OCI-LY7 (cell line): ENCODE measurements at places on chromosomes 4 and X. TPM values are rescaled to one million over a fixed set of nuclear protein-coding genes. Genes with fewer than 3 reads are reported as not detected.
A peak's percentile ranks its signal among the peaks of the same experiment; 100 is the strongest.

LNX1 gene
- total RNA-seq, result not detected in 2 replicates

CC2D2A gene
- total RNA-seq, result not detected in 2 replicates

DOCK11 gene
- 34.7 and 37.1 TPM in 2 replicates for total RNA-seq

SLC26A1 gene
- 0.30 TPM in 1 of 2 replicates, not detected in the other for total RNA-seq

GAGE1 gene
- not detected in 2 replicates for total RNA-seq

RHOXF2 gene
- total RNA-seq, result not detected in 2 replicates

ASB12 gene
- total RNA-seq, result 0.30 and 0.51 TPM in 2 replicates

MGST2 gene
- 4.7 and 7.6 TPM in 2 replicates for total RNA-seq

IL1RAPL1 gene
- not detected in 2 replicates for total RNA-seq

CTAG1A gene
- not detected in 2 replicates for total RNA-seq

DCAF8L2 gene
- total RNA-seq, result not detected in 2 replicates

ABRAXAS1 gene
- 26.5 and 28.4 TPM in 2 replicates for total RNA-seq

MAGEA2 gene
- not detected in 2 replicates for total RNA-seq

MFAP3L gene
- total RNA-seq, result not detected in 2 replicates

MAOB gene
- total RNA-seq, result not detected in 2 replicates

SMPX gene
- total RNA-seq, result not detected in 2 replicates

SH3RF1 gene
- not detected in 2 replicates for total RNA-seq

GUCY1A1 gene
- total RNA-seq, result not detected in 2 replicates

- DNase-seq, result peak; percentile 49
These were observed 17.0 kb downstream of the LAMP2 start for GRCh38 chrX:120452131-120452530.

DNA sequence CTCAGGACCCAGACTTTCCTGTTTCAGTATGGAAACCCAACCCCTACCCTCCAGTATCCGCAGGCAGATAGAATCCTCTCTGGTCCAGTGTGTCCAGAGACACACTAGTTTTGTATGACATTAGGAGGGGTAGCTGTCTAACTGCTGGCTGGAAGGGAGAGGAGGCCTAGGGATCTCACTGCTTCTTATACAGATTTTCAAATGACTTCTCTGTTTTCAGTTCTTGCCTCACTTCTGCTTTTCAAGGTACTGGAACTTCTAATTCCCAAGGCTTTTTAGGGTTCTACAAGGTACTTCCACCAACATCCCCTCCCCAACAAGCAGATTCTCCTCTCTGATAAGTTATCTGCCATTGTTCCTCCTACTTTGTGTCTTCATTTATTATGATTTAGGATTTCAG, 6.1 kb downstream of the SGCB start:
- DNase-seq, result no peak

DNA sequence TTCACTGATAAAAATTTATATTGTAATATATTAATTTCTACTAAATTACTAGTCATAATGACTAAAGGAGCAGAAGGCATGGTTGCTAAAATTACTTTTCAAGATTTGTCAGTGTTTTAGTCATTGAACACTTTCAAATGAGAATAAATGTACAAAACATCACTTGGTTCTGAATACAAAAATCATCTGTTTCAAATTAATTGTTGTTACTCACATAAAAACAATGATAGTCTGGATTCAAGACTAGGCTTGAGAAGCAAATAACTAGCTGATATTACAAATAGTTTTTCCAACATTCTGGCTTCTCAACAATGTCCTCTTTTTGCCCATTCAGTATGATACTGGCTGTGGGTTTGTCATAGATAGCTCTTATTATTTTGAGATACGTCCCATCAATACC, 112.5 kb downstream of the ANAPC10 start:
- DNase-seq, result no peak

GRCh38 chr4:152352622-152353116, 183.2 kb downstream of the FBXW7 start:
- DNase-seq, result peak; percentile 8

GRCh38 chrX:154367474-154368308, 6.7 kb downstream of the FLNA start:
- no peak for DNase-seq

- DNase-seq, result no peak
These were observed at the start of gene CCDC160 for GRCh38 chrX:134236626-134237614. Gene CCDC160 (plus strand): TSS chrX:134237182. CDS start chrX:134244801, 7,619 bp downstream.

- no peak for DNase-seq
These were observed 67.0 kb upstream of the ANXA3 start for GRCh38 chr4:78484574-78484973.

DNA sequence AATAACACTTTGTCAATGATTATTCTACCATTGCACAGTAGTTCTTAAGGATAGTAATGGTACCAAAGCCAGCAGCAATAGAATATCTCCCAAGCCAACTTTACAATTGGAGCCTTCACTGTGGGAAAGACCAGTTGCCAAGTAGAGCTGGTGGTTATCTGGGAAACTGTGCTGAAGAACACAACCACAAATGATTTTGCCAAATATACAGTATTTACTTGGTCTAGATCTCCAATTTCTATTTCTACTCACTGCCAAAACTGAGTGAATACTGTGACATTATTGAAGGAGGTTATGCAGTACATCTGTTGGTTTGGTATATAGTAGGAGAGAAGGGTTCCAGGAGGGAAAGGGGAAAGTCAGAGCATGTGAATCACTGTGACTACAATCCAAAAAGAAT, 3.8 kb downstream of the TET2 start:
- DNase-seq, result no peak

DNA sequence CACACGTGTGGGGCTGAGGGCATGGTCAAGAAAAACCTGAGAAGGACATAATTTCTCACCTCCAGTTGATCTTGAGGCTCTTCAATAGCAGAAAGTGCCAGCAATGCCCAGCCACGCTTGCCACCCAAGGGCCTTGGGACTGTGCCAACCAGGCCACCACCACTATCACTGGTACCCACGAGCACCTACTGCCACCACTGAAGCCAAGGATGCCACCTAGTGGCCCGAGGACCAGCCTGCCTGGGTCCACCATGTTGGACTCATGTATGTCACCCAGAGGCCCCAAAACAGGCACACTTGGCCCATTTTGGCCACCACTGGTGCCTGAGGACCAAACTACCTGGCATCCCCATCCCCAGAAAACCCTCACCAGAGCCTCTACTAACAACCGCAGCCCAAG, 191.8 kb downstream of the ADAM29 start:
- DNase-seq, result peak; percentile 22

DNA sequence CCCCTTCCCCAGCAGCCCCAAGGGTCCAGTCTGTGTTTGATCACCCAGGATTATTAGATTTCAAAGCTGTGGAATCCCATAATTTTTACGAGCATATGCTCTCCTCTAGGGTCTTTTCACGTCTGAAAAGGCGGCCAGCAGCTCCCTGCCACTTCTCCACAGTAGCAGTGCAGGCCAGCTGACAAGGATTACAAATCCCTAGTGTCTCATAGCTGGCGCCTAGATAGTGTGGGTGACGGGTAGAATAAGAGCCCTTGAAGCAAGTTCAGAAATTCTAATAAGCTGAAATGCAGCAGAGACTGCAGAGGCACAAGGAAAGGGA, 79.4 kb downstream of the RLIM start:
- no peak for DNase-seq

DNA sequence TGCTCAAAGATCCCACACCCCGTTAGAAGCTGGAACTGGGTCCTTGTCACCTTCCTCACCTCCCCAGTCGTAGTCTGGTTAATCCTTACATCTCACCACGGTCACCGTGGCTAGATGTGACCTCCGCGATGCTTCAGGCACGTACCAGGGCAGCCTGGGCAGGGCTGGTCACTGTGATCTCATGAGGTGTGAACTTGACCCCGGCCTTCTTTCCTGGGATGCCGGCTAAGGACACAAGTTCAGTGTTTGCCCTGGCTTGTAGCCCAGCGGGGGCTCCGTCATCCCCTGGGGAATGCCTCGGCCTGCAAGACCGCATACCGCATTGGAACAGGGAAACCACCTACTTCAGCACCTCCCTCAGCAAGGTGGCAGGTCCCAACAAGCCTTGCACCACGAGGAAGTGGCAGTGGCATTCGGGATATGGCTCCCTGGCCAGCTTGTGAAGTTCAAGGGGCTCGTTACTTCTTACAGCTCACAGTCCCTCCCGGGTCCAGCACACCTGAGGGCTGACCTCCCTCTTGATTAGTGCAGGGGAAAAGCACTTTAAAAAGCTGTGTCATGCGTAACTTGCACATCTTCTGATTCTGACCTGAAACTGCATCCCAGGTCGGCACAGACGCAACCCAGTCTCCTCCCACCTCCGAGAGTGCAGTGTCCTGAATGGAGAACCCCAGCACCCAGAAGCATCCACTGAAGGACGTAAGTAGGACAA, 25.9 kb downstream of the NOP14 start:
- no peak for DNase-seq

DNA sequence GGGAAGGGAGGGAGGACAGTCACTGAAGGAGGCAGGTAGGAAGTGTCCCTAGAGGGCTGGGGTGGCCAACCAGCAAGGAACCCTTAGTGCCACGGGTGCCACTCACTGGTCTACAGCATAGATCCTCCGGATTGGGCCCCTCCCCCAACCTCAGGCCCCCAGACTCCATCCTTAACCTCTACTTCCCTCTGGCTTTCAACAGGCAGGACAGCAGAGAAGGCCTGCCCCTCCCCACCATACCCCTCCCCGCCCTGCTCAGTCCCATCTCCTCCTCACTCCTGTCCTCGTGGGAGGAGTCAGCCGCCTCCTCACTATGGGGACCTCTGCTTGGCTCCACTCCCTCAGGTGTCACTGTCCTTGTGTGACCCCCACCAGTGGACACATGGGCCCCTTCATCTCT, 77.7 kb upstream of the PSAPL1 start:
- no peak for DNase-seq

GRCh38 chr4:82969414-82969813, 41.2 kb downstream of the LIN54 start:
- DNase-seq, result peak; percentile 83

DNA sequence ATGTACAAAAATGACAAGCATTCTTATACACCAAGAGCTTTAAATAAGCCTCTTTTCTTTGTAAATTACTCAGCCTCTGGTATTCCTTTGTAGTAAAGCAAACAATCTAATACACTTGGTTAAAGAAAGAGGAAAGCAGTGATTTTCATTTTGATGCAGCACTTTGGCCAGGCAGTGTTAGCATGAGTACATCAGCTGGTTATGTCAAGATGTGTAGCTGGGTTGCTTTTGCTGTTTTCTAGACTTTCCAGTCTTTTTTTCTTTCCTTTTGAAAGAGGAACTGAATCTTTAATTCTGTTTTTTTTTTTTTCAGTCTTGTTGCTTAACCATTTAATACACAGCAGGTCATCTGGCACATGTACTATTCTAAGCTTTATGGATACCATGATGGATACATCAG, 167.1 kb upstream of the AADAT start:
- no peak for DNase-seq

DNA sequence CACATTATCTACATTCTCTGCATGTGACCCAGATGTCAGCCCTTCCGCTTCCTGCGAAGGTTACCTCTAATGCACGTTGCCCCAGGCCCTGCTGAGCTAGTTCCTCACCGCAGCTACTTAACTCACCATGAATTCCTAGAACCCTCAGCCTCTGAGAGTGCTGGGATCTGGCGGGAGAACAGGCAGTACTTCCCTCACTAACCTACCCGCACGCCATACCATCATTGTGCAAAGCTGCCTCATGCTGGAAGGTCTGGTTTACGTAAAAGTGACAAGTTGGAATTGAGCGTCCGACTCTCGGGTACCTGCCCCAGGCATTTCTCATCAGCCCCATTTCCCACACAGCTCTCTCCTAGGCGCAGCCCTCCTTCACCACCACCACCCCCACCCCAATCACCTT, 6.3 kb downstream of the SLC25A4 start:
- DNase-seq, result no peak

- DNase-seq, result no peak
These were observed 118.8 kb downstream of the SMIM20 start for GRCh38 chr4:26032630-26033317.

GRCh38 chr4:139950568-139950967, 203.4 kb downstream of the MAML3 start:
- DNase-seq, result no peak

DNA sequence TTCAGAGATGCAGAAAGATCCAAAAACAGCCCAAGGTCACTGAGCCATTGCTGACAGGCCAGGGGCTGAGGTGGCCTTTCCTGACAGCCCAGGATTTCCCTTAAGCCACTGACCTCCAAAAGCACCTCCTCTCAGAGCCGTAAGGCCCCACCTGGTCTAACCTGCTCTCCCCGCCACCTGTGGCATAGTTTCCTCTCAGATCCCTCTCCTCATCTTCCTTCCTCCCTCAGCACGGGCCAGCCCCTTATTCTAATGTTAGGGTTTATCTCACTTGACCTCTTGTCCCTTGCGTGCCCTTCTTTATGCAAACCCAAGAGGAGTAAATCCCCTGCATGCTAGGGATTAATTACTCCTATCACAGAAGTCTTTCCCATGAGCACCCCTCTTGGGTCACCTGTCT, 113.0 kb downstream of the RBM47 start:
- DNase-seq, result peak; percentile 36

DNA sequence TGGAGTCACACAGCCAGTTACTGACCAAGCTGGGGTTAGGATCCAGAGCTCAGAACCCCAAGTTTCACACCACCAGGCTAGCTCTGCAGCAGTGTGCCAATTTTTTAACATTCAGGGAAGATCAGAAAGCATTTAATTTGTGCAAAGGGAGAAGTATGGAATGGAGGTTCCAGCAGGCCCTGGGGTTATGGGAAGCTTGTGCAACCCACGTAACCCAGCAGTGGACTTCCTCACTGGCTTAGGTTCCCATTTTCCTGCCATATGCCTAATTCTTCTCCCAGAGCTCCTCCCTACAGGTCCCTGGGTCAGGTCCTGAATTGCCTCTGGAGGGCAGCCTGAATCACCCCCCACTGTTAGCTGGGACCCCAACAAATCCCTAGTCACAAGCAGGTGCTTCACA, 14.0 kb downstream of the APLN start:
- DNase-seq, result no peak

GRCh38 chr4:74258963-74259362, 49.3 kb upstream of the EPGN start:
- no peak for DNase-seq
